ENCODE measurements at places on chromosomes 1 and 21.

GRCh38 chr1:16145030-16145661 is 10.7 kb downstream of the EPHA2 start:
- DNase-seq: no peak

- no peak for DNase-seq
These were observed 95.5 kb upstream of the CD34 start for GRCh38 chr1:208006258-208006920.

DNA sequence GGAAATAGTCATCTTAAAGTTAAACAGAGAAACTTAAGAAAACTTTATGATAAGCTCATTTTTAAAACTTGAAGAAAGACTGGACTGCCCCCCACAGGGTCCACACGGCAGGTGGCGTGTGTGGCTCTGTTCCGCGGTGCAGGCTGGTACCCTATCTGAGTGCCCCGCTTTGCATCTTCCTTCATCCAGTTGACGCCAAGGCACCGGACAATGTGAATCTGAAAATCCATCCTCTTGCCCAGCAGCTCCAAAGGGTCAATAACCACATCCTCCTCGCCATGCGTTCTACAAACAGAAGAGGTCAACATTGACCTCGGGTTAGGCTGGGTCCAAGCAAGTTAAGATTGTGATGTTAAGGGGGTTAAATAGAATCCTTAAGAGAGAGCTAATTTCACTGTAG is 54.5 kb downstream of the SCCPDH start:
- DNase-seq: no peak

DNA sequence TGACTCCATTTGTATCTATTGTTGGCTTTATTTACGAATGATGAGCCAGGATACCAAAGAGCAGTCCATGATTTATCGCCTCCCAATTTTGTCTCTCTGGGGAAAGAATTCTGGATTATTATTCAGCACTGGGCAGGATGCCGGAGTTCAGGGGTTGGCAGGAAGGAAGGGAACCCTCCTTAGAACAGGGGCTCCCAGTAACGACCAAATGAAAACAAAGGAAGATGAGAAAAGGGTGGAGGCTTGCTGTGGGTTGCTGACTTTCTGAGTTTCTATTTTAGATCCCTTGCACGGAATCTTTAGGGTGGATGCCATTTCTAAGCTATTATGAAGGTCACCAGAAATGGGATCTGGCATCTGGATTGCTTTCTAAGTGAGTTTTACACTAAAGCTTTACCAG is 231.2 kb upstream of the LYPLAL1 start:
- DNase-seq: no peak

DNA sequence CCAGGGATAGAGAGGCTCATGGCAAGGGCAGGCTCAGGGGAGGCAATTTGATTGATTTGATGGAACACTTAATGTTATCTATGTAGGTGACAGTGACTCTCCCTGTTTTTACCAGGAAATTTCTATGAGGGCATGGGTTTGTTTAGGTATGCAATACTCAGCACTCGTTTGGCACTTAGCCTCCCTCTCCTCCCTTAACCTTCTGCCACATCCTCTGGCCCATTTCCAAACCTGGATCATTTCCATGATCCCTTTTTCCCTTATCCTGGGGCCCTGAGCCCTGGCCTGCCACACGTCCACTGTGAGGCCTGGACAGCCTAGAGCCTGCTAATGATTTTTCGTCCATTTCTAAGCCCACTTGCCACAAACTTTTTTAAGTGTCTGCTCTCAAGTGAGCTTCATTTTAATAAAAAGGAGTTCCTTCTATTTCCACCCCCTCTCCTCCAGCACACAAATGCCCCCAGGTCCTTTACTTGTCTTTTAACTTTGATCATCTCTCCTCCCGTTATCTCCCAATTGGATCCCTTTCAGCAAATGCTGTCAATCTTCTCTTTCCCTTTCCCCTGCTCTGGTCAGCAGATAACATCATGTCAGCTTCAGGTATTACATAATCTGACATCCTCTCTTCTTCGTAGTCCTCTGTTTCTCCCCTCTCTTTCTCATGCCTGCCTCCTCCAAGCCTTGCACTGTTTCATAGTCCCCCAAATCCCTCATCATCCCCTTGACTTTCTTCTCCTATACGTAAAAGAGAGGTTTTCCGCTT is 37.8 kb upstream of the GADD45A start:
- no peak for DNase-seq

DNA sequence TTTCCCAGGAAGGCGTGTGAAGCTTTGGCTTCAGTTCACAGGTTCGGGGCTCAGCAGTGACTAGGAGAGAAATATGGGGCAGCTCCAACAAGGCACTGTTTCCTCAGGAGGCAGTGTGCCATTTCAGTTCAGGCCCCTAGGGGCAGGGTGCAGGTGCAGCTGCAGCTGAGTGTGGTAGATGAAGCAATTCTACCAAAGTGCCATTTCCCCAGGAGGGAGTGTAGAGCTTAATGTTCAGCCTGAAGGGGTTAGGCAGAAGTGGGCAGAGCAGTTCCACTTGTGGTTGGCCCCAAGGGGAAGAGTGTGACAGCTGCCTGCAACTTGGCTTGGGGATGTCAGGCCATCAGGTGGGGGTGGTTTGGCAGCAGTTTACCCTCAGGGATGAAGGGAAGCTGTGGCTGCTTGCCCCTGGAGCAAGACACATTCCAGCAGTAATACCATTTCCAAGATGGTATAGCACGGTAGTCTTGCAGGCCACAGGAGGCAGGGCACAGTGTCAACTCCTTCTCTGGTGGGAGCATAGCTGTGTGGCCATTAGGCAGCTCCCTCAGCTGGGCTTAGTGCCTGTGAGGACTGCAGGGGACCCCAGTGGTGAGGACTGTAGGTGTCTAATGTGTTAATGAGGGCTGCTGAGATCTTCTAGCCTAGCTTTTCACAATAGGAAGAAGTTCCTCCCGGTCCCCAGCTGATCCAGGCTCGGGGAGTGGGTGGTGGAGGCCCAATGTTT is 34.7 kb downstream of the RGSL1 start:
- peak; percentile 18 for DNase-seq

DNA sequence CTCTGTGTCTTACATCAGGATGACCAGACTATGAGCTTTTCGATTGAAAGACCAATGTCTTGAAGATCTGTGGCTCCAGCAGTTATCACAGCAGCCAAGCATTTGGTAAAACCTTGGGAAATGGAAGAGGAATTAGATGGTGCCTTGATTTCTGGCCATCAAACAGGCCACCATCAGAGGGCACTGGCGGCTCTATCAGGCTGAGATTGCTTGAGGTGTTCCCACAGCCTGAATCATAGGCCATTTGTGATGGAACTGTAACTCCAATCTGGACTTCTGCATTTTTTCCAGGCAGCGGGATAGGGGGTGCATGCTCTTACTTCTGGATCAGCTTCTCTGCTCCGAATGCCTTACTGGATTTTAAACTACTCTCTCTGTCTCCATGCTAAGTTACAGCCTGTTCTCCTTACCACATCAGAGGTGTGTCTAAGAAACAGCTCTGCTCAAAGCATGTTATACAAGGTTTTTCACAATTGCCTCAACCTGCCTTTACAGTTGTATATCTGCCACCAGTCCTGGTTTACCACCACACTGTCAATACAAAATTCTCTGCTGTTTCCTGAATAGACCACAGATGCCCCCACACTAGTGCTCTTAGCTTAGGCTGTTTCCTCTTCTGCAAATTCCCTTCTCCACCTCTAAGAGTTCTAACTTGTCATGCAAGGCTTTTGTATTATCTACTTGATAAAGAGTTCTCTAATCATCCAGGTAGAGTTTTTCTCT is 180.9 kb downstream of the PTGER3 start:
- no peak for DNase-seq

- DNase-seq: no peak
These were observed 11.3 kb downstream of the GNPAT start for GRCh38 chr1:231252336-231252735.

DNA sequence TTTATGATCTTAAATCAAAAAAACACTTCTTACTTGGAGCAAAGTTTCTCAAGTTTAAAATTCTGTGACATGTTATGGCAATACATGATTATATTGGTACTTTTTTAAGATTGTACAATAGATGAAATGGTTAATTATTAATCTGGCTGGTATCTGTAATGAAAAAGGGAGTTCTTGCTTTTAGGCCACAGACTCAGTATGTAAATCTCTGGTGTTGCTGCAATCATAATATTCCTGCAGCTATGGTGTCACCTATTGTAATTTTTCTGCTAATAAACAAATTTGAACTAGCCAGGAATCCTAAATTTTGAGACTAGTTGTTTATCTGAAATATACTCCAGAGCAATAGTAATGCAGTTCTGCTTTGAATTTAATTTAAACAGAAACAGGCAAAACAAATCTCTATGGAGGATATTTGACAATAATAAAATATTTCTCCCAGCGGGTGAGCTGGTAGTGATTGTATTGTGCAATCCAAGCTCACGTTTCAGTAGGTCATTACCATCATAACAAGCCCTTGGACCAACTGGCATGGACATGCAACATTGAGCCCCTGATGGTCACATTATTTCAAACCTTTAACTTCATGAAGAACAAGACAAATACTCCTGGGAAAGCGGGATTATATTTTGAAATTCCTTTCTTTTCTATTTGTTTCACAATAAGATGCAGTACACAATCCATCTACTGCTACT is 77.2 kb upstream of the USH2A start:
- DNase-seq: peak; percentile 32

DNA sequence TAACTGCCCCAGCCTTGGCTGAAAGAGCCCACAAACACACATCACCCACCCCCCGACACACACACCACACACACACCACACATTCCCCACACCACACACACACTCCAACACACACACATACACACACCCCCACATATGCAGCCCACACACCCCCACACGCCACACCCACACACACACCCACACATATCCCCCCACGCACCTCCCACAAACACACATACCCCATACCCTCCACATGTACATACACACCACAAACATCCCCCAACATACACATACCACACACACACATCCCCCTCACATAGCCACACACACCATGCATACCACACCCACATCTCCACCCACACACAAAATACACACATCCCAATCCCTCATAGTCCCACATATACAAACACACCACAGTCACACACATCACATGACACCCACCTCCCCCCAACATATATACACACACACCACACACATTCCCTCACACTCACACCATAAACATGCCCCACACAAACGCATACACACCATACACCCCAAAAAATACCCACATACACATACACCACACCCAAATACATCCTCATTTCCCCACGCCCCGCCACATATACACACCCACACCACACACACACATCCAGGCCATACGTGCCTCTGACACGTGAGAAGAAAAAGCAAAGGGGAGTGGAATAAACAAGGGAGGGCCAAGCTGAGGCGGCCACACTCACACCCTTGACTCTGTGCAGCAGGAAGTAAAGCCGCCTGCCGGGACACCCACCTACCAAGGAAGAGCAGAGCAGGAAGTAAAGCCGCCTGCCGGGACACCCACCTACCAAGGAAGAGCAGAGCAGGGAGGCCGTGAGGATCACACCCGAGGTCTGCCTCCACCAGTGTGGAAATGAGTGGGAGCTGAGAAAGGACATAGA is 53.7 kb downstream of the HSF2BP start:
- DNase-seq: no peak

DNA sequence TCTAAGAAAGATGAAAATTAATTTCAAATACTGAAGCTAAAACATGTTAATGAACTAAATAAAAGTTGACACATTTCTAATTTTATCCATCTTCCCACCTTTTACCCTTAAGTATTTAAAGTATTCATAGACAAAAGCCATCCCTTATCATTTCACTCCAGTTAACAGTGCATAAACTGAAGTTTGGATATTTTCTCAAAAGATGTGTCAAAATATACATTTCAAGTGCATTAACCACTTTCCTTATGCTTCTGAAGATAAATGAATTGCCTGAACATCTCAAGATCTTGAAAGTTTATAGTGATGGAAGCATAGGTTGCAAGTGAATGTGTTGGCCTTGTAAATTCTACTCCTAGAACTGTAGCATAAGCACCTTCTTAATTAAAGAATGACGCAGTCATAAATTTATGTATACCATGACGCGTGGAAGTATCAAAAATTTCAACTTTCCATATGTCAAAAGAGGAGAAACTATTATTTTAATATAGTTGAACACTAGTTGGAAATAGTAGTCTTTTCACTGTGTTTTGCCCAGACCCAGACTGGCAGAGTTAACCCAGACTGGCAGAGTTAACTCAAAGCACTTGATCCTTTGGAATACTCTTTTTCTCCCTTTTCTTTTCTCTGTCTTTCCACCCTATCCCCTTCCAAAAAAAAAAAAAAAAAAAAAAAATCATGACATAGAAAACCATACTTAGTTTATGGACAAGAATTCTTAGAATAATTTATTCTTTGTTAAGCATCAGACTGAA is 282.6 kb upstream of the C1orf105 start:
- DNase-seq: no peak

- no peak for DNase-seq
These were observed 91.8 kb upstream of the NGF start for GRCh38 chr1:115429884-115430283.

- no peak for DNase-seq
These were observed 255.5 kb upstream of the LRRC7 start for GRCh38 chr1:69312055-69312732.

GRCh38 chr1:163725551-163725950 is 403.8 kb downstream of the NUF2 start:
- no peak for DNase-seq

- no peak for DNase-seq
These were observed 239.1 kb downstream of the USP25 start for GRCh38 chr21:15968776-15969310.

- no peak for DNase-seq
These were observed 405.5 kb upstream of the ADAMTS5 start for GRCh38 chr21:27372381-27372780.

DNA sequence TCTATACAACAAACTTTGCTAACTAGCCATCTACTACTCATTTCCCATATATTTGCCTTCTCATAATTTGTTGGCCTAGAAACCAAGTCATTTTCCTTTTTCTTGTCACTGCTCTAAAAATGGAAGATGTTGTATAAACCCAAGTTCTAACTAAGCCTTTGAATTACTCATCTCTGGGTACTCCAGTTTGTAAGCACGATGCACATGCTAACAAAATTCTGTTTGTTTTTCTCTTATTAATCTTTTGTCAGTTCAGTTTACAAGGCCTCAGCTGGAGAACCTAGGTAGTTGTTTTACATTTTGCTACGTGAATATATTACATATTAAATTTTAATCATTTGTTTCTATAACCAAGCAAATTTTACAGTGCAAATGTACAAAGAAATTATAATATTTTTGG is 663.2 kb upstream of the RGS18 start:
- DNase-seq: no peak

- no peak for DNase-seq
These were observed 185.8 kb downstream of the CAMTA1 start for GRCh38 chr1:6971048-6971447.

DNA sequence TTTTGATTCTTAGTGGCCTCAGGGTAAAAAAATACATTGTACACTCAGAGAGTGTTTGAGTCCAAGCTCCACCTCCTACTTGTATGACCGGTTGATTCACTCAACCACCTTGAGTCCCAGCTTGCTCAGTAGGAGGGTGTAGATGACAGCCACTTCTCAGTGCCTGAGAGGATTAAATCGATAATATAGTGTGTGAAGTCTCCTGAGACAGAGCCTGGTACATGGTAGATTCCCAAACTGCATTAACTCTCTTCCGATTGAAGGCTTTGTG is 38.4 kb downstream of the NCMAP start:
- no peak for DNase-seq
